Mucosa of descending colon (tissue), 3 donors: ENCODE measurements at places on chromosomes 2 and 18.

- no peak for DNase-seq
These were observed 742.3 kb upstream of the SLC8A1 start for GRCh38 chr2:41194230-41194629.

- no peak for DNase-seq
These were observed 8.8 kb downstream of the PLCL1 start for GRCh38 chr2:197813093-197813787.

GRCh38 chr2:15940661-15941480, 521 bp downstream of the MYCN start:
- peak; percentile 39 for DNase-seq

GRCh38 chr2:178830451-178830850, 23.2 kb upstream of the TTN start:
- no peak for DNase-seq

- no peak for DNase-seq
These were observed 2.2 kb downstream of the SLC40A1 start for GRCh38 chr2:189578272-189578950.

DNA sequence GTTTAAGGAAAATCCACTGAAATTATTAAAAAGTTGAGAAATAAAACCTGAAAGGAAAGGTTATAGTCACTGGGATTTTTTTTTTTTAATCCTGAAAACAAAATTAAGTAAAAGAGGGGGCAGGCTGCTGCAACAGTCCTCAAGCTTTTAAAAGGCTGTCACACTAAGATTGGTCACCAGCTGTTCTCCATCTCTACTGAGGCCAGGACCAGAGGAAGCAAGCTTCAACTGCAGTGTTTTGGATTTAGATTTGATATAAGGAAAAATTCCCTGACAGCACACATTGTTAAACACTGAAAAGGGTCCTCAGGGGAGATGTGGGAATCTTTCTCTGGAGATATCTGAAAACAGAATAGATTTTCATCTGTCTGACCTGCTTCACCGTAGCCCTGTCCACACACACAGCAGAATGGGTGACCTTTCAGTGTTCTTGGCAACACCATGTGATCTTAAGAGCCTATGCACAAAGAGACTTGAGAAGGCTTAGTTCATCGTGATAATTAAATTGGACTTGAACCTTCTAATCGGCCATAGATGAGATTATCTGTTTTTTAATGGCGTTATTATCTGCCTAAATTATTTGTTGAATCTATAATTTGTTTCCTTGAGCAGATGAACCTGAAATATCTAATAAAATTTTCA, 132.0 kb upstream of the BOD1L2 start:
- DNase-seq = no peak

DNA sequence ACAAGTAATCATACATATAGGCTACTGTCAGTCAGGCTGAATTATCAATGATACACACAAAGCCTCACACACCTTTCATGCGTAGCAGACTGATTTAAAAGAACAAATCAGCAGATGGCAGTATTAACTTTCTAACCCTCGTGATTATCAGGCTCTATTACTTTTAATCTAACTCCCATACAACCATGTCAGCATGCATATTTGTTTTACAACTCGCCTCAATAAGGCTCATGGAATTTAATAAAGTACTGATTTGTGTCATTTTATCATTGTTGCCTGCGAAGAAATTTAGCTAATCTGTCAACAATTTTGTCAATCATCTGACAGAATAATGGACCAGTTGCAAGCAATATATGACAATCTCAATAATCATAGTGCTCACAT, 82.8 kb downstream of the SLC25A12 start:
- no peak for DNase-seq

DNA sequence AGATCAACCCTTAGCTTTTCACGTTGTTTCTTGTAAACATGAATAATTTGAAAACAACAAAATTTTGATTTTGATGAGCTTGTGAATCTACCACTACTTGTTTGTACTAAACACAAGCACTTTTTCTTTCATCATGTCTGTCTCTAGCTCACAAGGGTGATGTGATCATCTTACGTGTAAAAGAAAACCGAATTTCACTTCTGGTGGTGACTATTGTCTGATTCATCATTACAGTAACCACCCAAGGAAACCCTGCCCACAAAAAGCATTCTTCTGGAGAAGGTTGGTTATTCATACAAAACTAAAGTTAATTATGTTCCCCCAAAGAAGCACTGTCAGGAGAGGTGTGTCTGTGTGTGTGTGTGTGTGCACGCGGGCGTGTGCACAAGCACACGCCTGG, 285.4 kb downstream of the ZNF516 start:
- DNase-seq = no peak

DNA sequence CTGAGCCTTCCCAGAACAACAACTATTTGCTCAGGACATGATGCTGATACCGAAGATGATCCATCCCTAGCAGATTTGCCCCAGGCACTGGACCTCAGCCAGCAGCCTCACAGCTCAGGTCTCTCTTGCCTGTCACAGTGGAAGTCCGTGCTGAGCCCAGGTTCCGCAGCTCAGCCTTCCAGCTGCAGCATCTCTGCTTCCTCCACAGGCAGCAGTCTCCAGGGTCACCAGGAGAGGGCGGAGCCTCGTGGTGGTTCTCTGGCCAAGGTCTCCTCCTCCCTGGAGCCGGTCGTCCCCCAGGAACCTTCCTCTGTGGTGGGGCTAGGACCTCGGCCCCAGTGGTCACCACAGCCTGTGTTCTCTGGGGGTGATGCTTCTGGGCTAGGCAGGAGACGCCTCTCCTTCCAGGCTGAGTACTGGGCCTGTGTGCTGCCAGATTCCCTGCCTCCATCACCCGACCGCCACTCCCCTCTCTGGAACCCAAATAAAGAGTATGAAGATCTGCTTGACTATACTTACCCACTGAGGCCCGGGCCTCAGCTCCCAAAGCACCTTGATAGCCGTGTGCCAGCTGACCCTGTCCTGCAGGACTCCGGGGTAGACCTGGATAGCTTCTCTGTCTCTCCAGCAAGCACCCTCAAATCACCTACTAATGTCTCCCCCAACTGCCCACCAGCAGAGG, 15.4 kb downstream of the CEP68 start:
- DNase-seq = no peak

GRCh38 chr2:203126996-203127395, 111.8 kb upstream of the CYP20A1 start:
- DNase-seq = no peak

GRCh38 chr2:69213201-69213600, 173.8 kb downstream of the GFPT1 start:
- DNase-seq = no peak

- DNase-seq = no peak
These were observed 10.7 kb downstream of the BABAM2 start for GRCh38 chr2:27901234-27901633.

DNA sequence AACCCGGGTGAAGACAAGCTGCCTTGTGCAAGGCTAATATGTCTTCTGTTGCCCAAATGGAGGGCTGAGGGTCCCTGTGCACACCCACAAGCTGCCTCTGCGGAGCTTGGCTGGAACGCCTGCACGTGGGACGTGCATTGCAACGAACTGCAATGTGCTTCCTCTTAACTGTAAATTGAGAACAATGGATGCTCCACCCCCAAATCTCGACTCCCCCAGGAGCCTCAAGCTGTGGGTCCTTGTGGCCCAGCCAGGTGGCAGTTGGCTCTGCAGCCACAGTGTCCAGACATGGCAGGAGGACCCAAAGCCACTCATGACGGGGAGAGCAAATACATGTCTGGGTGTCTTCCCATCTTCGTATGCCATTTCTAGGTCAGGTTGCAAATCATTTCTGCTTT, 90.1 kb downstream of the TWIST2 start:
- DNase-seq = no peak

DNA sequence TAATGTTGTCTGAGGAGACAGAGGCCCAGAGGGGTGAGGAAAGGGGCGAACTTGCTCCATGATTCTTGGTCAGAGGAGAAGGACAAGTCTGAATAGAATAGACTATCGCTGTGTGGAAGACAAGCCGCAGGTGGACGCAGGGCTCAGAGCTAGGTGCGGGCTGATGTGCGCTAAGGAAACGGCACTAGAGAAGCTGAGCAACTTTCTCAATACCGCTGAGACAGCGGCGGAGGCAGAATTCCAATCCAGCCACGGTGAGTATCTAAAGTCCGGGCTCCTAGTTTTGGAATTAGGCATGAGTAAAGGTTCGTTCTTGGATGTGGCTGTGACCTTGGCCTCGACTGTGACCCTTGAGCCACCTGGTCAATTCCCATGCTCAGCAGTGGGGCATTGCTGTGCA, 47.8 kb downstream of the CAPN13 start:
- DNase-seq = no peak

GRCh38 chr2:2866459-2866858, 511.2 kb downstream of the EIPR1 start:
- no peak for DNase-seq

- DNase-seq = no peak
These were observed 45.6 kb upstream of the ZC3H15 start for GRCh38 chr2:186440506-186440905.

DNA sequence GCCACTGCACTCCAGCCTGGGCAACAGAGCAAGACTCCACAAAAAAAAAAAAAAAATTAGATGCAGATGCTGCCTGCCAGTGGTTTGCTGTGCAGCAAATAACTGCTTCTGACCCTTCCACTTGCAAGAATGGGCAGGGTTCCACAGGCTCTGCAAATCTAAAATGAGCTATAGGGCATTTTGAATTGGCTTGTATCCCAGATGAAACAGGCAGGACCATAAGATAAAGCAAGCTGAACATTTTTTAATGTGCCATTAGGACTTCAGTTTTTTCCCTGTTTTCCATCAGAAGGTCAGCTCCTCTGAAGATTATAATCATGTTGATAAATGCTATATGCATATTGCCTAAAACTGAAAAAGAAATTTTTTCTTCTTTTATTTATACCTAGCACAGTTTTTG, 15.7 kb upstream of the FZD7 start:
- no peak for DNase-seq

DNA sequence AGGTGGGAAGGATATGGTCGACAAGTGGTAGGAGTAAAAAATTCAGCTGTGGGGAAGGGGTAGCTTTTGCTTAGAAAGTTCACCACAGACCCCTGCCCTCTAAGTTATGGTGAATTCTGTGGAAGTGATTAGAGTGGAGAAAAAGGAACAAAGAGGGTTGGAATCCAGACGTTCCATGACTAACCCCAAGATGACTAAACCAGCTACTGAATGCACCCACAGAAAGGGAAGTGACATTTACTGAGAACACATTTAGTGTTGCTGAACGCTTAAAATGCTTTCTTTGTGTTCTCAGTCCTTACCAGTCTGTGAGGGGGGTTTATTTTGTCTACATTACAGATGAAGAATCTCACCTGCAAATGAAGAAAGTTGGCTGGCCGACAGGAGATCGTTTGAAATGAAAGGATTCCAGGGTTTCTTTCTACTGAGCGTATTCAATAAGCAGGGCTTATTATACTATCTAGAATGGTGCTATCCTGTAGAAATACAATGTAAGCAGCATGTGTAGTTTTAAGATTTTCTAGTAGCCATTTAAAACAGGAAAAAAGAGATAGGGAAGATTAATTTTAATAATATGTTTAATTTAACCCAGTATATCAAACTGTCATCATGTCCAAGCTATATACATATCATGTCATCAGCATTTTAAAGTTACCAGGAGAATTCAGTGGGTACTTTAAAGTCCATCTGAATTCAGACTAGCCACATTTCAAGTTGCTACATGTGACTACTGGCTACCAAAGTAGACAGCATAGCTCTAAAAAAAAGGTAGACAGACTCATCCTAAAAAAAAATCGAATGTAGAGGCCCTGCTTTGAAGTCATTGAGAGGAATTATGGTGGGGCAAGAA, 60.1 kb downstream of the LIMS1 start:
- no peak for DNase-seq

- DNase-seq = no peak
These were observed 48.8 kb upstream of the AGPS start for GRCh38 chr2:177343773-177344172.

- DNase-seq = no peak
These were observed 257.3 kb downstream of the GLI2 start for GRCh38 chr2:120992791-120993555.

GRCh38 chr2:97267411-97268074, 154.6 kb downstream of the ANKRD36 start:
- peak; percentile 4 for DNase-seq

DNA sequence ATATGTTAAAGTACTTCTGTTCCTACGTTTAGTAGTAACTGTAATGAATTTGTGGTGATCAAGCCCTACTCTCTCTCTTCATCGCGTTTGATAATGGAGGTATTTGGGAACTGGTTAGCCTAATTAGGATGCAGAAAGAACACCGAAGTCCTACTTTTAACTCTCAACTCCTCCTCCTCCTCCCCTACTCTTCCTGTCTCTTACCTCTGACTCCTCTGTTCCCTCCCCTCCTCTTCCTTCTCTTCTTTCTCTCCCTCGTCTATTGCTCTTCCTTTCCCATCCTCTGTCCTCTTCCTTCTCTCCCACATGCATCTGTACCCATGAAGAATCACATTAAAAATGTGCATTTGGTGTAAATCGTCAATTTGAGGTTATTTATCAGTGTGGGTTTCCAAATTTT, 57.8 kb downstream of the RMDN2 start:
- no peak for DNase-seq

GRCh38 chr2:151025816-151026215, 235.8 kb downstream of the RBM43 start:
- no peak for DNase-seq

GRCh38 chr2:10371441-10372196, 68.9 kb downstream of the HPCAL1 start:
- DNase-seq = no peak
